Right lung (tissue), 10 donors: ENCODE measurements at places on chromosomes 1 and 21.

DNA sequence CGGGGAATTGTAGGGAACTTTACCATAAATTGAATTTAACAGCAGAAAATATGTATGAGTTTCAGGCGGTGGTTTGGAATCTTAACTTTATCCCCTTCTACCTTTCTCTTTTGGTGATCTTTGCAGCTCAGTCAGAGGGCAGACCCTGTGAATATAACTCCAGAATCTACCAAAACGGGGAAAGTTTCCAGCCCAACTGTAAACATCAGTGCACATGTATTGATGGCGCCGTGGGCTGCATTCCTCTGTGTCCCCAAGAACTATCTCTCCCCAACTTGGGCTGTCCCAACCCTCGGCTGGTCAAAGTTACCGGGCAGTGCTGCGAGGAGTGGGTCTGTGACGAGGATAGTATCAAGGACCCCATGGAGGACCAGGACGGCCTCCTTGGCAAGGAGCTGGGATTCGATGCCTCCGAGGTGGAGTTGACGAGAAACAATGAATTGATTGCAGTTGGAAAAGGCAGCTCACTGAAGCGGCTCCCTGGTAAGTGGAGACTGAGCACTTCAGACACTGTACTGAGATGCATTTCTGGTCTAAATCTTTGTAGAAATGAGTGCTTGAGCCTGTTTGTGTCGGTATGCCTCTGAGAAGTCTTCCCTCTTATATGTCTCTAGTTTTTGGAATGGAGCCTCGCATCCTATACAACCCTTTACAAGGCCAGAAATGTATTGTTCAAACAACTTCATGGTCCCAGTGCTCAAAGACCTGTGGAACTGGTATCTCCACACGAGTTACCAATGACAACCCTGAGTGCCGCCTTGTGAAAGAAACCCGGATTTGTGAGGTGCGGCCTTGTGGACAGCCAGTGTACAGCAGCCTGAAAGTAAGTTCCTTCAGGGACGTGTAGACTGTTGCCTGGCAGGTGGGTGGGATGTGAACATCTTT is 1.5 kb downstream of the CCN1 start:
- DNase-seq: peak; percentile 71

DNA sequence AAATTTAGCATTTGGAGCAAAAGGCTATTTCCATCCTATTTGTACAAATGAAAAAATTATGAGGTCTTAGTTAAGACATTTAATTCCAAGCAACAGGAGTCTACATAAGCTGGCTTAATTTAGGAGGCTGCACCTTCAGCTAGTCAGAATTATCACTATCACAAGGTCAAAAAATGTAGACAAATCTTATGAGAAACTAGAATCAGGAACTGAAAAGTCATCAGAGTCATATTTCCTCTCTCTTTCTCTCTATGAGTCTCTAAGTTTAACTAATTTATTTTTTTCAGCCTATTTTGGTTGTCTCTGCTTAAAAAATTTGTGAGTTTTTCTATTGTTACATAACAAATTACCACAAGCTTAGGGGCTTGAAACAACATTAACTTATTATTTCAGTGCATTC is 807.1 kb upstream of the PRMT6 start:
- no peak for DNase-seq

- DNase-seq: no peak
Observed at GRCh38 chr1:5939271-5940170, 52.7 kb downstream of the NPHP4 start.

GRCh38 chr1:179707406-179707805 is 35.7 kb upstream of the FAM163A start:
- no peak for DNase-seq

DNA sequence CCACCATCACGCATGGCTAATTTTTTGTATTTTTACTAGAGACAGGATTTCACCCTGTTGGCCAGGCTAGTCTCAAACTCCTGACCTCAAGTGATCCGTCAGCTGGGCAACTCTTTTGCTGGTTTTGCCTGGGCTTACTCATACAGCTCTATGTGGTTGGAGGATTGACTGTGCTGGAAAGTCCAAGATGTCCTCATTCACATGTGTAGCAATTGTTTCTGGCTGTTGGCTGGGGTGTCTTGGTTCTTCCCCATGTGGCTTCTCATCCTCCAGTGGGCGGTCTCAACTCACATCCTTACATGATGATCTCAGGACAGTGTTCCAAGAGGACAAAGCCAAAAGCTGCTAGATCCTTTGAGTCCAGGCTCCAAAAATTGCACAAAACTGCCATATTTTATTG is 53.3 kb downstream of the TEX35 start:
- no peak for DNase-seq

- no peak for DNase-seq
Observed at GRCh38 chr1:72724951-72725861, 442.9 kb upstream of the NEGR1 start.

DNA sequence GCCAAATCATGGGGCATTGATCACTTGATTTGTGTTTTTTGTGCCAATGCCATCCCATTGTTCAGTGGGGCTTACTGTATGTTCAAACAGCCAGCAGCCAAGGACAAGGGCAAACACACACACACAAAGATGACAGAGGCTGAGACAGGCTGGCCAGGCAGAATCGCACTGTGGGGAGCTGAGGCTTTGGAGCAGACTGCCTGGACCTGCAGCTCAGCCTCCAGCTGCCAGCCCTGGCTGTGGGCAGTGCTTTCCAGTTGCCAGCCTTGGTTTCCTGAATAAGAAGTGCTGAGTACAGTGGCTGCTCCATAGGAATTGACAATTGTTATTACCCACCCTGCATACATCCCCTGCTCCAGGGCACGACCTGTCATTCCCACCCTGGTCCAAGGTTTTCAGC is 16.9 kb upstream of the PCP4 start:
- no peak for DNase-seq

DNA sequence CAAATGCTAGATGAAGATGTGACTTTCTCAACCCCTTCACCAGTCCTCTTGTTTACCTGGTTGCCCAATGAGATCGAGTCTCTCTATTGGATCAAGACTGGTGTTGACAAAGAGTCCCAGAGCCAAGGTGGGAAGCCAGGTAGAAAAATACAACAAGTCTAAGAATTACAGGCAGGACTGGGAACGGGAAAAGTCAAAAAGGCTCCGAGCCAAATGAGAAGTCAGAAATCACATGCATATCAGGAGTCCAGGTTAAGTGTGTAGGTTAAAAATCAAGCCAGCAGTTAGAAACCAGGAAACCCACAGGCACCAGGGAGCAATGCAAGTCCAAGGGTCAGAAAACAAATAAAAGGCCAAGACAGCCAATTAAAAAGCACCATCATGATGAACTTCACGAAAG is 27.4 kb upstream of the DUSP23 start:
- no peak for DNase-seq

GRCh38 chr21:43984905-43985689 is 27.0 kb upstream of the TRAPPC10 start:
- DNase-seq: no peak

GRCh38 chr1:156513185-156513584 is 12.6 kb upstream of the MEF2D start:
- DNase-seq: peak; percentile 77

DNA sequence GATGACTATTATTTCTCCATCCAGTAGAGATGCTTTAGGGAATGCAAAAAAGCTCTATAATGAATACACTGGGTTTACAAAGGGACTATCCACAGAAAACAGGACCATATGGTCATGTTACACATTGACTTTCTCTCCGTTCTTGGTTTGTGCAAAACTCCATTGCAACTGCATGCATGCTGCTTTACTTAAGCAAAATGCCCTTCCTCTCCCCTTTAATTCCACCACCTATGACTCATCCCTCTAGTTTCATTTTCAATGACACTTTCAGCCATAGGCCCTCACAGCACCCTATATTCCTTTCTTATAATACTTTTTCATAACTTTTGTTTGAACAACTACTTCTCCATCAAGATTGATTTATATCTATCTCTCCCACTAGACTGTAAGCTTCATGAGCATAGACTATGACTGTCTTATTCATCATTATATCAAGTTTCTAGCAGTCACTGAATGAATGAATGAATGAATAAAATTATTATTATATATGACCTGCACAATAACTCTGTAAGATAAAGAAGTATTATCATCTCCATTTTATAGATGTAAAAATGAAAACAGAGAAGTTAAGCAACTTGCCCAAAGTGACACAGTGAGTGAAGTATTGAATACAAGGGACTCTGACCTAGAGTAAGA is 248.9 kb downstream of the PLPP3 start:
- no peak for DNase-seq

- DNase-seq: no peak
Observed at GRCh38 chr1:189619682-189620332, 857.9 kb downstream of the BRINP3 start.

DNA sequence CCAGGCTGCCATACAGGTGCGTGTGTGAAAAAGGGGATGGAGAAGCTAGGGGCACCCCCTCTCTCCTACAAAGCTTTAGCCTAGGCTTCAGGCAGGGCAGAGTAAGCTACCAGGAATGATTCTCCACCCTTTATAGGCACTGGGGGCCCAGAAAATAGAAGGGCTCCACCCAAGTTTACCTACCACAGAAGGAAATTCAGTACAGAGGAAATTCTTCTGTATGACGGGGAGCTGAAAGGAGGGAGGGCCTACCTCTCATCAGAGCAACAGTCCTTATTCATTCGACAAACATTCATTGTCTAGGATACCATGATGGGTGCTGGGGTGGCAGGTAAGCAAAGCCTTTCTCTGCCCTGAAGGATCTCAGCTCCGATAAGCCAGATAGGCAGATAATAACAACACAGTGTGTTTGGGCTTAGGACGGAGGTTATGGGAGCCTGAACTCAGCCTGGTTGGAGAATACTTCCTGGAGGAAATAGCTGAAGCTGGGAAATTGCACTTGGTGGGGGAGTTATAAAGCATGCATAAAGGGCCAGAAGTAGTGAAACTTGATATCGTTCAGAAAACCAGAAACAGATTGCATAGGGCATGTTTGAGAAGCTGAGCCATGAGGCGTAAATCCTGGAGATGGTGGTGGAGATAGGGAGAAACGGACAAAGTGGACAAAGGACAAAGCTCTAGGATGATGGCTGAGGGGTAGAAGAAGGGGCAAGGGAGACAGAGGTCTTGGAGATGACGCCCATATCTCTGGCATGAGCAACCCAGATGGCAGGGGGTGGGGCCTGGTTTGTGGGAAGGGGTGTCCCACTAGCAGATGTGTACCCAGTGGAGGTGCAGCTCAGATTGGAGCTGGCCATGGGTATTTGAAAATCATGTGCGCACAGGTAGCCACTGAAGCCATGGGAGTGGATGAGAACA is 5.3 kb upstream of the P3R3URF start:
- DNase-seq: no peak

- no peak for DNase-seq
Observed at GRCh38 chr1:54845772-54846171, 41.2 kb downstream of the DHCR24 start.

GRCh38 chr1:172142324-172142723 is 278.2 kb upstream of the C1orf105 start:
- no peak for DNase-seq

DNA sequence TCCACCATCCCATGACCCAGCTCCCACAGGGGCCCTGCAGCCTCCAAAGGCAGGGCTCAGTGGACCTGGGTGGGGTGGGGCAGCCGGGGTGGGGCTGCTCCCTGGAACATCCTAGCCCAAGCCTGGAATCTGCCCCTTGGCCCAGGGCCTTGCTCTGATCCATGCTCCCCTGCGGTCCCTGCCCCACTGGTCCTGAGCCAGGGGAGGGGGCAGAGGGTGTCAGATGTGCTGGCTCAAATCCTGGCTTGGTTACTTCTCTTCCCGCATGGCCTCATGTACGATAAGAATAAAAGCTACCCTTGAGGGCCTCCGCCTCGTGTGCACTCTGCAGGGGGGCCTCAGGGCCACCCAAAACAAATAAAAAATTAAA is 819 bp downstream of the SLC25A34 start:
- no peak for DNase-seq

GRCh38 chr1:12478612-12478985 is 139.4 kb downstream of the DHRS3 start:
- no peak for DNase-seq
